Activated CD8-positive, alpha-beta memory T cell treated with anti-CD3 and anti-CD28 coated beads for 1 hour (primary cell): ENCODE measurements at places on chromosomes 6 and 20.

DNA sequence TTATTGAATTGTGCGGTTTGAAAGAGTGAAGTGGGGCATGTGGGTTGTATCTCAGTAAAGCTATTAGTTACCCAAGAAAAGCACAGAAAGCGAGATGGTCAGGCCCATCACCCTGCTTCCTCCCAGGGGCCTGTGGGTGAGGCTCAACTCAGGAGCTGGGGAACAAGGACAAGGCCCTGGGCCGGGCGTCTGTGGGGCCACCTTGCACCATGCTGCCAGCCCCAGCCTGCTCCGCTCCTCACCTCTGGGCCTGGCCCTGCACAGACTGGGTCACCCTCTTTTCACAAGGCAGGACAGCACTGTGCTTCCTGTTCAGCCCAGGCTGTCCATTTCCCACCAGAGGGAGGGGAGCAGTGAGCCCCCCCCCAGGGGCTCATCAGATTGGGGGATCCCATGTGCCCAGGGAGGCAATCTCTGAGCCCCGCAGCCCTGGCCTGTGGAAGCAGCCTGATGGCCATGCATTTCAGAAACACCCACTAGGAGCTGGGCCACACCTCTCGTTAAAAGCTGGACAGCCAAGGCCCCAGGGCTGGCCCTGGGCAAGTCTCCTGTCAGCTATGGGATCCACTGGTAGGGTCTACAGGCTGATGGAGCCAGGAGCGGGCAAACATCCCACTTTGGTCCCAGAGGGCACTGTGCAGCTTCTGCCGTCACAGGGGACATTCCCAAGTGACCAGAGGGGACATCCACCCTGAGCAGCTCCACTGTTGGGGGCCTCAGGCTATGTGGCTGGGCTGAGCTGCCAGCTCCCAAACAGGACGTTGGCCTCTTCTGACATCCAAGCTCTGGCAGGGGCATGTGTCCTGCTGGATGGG, 55.9 kb downstream of the YTHDF1 start:
- DNase-seq: no peak

- no peak for DNase-seq
These were observed 111.0 kb downstream of the EDN1 start for GRCh38 chr6:12401200-12401599.

DNA sequence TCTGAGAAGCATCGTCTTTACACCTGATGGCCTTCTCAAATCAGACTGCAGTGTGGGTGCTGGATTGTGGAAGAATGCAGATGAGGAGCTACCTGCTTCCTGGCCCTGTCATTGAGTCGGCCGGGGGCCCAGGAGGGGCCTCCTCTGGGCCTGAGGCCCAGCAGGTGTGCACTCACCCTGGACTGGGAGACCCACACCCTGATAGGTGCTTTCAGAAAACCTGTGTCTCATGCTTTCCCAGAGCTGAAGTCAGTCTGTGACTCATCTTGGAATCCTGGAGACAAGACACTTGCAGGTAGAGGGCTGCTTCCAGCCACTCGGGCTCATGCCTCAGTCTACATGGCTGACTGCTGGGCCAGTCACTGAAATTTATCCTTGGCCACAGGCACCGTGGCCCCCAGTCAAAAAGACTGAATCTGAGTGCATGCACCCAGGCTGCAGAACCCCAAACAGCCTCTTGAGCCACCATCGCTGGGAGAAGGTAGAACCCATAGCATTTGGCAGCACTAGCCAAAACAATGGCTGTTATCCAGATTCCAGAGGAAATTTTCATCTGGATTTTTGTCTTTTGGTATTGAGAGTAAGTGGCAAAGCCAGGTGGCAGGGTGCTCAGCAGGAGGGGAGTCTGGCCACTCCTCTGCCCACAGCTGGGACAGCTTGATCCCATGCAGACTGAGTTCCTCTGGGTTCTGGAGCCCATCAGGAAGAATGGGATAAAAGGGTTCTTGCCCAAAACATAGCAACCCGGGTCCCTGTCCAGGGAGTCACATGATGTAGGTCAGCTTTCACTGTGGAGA, 182.0 kb upstream of the CST7 start:
- DNase-seq: no peak

DNA sequence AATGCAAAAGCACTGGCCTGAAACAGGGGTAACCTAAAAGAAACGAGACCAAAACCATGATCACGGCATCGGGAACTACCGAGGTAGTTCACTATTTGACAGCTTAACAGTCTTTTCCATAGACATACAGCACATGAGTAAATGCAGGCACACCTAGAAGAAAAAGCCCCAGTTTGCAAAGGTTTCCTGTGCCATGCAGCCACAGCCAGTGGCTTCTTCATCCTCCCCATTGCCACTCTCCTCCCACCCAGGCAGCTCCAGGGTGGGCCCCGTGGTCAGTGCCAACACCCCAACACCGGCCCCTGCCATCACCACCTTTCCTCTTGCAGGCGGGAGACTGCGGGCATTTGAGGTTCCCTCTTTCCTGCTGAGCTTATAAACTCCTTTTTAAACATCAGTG, 115.4 kb downstream of the SLC23A2 start:
- DNase-seq: no peak

- DNase-seq: no peak
These were observed 144.8 kb downstream of the BACH2 start for GRCh38 chr6:90151576-90152422.

DNA sequence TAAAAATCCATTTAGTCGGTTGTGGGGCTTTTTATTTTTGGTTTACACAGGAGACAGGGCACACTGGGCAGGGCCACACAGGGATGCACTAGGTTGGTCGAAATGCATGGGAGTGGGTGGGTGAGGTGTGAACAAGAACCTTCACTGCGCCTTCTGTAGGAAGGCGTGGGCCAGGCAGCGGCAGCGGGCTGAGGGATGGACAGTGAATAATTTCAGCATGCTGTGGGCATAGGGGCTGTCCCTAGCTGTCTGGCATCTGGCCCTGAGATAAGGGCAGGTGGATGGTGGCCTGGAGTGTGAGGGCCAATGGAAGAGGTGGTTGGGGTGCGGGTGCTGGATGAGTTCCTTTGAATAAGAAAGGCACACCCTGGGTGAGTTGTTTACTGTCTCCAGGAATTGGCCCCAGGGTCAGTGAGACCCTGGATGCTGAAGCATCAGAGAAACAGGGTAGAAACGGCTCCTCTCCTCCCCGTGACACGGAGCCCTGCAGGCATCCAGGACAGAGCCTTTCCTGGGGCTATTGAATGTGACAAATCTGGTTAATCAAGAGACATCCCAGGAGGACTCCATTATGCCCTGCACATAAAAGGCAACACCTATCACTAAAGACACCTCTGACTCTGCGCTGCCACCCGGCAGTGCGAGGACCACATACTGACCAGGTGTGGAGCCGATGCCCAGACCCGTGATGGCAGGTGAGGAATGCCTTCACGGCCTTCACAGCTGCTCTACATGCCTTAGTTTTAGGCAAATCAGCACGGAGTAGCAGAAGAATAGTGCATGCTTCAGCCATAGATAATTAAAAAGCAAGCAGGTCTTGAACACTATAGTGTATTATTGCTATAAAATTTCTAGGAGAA, 123.0 kb upstream of the SNX9 start:
- DNase-seq: no peak

DNA sequence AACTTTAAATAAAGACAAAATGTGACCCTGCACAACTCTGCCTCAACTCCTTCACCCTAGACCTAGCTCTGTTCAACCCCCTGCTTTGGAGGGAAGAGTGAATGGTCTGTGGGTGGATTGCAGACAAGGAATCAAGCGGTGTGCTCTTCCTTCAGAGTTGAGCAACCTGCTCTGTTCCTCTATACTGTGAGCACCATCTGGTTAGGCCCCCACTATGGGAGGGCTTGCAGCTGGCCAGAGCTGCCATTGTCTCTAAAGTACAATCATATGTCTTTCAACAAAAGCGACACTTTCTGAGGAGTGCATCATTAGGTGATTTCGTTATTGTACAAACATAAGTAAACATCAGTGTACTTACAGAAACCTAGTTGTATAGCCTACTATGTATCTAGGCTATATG, 406.1 kb upstream of the MARCKS start:
- no peak for DNase-seq

DNA sequence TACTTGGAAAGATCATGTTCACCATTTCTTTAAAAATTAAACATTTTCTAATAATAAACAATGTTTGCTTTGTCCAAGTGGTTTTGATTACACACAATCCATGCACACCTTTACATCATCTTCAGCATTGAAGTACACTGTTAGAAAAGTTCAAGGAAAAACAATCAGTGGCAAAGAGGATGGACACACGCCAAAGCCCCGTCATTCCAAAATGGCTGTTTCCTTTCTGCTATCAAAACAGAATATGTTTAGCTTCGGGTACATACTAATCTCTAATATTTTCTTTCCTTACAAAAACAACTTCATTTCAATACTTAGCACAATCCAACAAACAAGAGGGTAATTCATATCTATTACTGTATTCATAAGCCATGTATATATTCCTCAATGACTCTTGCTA, 24.5 kb downstream of the REPS1 start:
- DNase-seq: no peak

DNA sequence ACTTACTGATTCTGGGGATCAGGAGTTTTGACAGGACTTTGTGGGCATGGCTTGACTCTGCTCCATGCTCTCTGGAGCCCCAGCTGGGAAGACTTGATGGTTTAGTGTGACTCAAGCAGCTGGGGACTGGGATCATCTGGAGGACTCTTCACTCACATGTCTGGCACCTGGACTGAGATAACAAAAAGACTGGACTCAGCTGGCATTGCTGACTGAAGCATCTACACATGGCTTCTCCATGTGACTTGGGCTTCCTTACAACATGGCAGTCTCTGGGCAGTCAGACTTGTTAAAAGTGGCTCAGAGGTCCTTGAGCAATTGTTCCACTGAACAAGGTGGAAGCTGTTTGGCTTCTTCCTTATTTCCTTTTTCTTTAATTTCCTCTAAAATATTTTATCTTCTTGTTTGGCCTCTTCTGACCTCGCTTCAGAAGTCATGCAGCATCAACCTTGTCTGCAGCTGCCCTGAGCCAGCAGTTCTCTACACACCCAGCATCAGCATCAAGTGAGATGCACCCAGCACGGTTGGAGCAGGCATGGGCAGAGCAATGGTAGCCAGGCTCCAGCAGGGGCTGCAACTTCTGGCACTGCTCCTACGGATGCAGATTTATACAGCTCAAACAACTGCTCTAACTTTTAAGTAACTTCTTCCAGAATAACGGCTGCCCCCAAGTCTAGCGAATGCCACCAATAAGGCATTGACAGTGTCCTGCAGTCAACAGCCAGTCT, 5.6 kb upstream of the HM13 start:
- DNase-seq: no peak

DNA sequence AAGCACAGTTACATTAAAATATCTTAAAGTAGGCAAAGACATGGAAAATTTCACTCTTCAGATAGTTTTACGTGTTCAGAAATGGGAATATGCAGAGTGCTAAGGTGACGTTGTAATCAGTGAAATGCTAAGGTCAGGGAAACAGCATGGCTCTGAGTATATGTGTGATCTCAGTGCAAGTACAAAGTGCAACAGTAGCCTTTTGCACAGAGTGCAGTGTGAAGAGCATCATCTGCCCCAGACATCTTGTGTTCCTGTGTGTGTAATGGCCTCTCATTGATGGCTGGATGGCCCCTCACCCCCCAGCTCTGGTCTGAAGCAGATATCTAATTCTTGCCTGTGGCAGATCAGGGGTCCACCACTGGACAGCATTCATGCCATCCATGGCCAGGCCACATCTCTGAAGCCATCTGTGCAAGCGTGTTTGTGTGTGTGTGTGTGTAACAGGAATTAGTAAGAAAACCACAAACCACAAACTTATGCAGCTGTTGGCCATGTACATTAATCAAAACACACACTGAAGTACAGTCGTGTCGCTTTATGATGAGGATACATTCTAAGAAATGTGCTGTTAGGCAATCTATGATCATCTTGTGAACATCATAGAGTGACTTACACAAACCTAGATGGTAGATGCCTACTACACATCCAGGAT, 165.1 kb downstream of the RALGAPA2 start:
- no peak for DNase-seq

DNA sequence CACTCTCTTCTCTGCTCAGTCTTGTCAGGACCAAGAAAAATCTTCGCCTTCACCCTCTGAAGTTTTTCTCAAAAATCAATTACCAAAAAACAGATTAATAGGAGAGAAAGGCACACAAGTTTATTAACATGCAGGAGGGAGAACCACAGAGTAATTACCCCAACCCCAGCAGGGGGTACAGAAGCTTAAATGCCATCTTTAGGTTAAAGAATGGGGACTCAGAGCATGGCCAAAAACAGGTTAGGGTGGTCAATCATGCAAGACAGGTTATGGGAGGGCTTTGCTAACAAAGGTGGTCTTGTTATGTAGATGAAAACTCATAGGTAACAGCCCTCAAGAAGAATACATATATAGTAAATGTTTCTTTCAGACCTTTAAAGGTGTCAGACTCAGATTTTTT, 100.5 kb upstream of the BTN3A2 start:
- no peak for DNase-seq

DNA sequence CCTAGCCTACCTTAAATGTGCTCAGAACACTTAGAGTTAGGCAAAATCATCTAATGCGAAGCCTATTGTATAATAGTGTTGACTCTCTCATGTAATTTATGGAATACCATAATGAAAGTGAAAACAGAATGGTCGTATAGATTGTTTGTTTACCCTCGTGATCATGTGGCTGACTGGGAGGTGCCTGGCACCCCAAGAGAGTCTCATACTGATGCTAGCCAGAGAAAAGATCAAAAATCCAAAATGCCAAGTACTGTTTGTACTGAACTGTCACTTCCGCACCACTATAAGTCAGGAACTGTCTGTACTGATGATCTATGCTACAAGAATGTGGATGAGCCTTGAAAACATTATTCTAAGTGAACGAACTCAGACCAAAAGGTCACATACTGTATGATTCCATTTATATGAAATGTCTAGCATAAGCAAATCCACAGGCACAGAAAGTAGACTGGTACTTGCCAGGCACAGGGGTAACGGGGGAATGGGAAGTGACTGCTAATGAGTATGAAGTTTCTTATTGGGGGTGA, 22.4 kb downstream of the ZMYND8 start:
- no peak for DNase-seq

DNA sequence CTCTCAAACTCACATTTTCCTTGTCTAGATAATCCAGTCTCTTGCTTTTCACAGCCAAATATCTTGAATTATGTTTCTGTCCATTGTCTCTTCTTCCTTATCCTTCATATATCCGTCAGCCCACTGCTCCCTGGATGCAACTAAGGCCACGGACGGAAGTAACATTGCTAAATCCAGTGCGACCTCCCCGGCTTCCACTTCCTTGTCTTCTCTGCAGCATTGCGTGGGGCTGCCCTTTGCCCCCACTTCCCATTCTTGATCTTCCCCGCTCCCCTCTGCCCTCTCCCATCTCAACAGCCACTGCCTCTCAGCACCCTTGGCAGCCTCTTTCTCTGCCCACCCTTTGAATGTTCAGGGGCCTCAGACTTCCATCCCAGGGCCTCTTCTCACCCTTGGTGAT, 190.4 kb upstream of the UST start:
- DNase-seq: no peak

GRCh38 chr6:503610-504362, 112.2 kb downstream of the IRF4 start:
- no peak for DNase-seq

DNA sequence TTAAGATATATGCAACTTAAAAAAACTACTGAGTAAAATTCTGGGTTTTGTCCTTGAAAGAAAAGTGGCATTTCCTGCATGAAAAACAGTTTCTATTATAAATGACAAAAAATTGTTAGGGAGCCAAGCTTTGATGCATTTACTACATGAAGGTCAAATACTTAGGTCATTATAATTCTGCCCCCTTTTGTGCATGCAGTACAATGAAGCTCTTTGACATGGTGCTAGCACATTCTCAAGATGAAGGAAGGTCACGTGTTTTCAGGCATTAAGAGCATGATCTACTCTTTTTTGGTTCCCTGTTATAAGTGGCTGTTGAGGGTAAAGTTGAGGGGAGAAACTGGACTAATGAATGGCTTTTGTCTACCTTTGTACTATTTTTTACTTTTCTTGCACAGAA, 72.7 kb downstream of the FOXO3 start:
- DNase-seq: no peak
